ENCODE measurements at places on chromosomes 7 and 10.

DNA sequence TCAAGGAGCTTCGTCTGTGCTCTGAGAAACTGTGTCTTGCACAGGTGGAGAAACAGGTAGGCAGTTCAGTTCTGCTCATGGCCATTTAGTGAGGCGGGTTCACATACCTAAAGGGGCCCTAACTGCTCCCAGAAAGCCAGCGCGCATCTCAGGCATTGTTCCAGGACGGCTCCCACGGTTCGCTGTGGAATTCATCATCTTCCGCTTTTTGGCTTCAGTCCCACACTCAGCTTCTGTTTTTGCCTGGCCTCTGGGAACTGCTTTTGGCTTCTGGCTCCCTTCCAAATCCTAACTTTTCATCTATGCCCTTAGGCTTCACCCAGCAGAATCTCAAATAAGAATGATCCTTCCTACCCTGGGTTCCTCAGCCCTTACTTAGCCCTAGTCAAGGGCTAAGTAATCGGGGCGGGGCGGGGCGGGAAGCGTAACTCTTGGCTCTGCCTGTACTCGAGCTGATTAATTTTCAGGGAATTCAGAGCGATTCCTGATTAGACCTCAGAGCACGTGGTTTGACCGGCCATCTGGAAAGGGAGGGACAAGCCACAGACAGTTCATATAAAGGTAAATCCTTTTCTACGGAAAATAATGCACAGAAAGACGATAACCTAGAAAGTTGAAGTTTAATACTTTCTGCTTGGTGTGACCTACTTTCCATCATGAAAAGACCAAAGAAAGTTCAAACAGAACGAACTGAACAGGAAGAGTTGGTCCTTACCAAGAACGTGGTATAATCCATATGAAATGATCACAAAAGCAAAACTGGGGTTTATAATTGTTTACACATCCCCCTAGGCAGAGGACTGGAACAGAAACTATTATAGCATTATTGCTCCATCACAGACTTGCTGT, 105.7 kb downstream of the ST8SIA6 start:
- DNase-seq: no peak

DNA sequence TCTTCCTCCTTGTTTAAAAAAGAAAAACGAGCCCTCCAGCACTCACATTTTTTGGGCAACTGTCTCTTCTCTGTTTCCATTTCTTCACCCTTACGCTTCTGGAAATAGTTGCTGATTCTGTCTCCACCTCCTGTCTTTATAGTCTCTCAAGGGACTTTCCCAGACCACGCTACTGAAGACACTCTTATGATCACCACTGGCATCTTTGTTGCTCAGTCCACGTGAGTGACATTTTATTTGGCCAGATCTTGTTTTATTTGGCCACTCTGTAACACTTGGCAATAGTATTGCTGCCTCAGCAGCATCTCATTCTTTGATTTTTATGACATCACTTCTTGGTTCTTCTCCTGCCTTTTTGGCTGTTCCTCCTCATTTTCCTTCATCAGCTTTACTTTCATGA, 21.6 kb upstream of the NME8 start:
- DNase-seq: no peak

DNA sequence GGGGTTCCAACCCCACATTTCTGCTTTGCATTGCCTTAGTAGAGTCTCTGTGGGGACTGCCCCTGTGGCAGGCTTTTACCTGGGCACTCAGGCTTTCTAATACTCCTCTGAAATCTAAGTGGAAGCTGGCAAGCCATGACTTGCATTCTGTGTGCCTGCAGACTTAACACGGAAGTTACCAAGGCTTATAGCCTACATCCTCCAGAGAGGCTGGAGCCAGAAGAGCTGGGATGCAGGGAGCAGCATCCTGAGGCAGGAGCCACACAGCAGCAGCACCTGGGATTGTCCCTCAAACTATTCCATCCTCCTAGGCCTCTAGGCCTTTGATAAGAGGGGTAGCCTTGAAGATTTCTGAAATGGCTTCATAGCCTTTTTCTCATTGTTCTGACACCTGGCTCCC, 22.1 kb upstream of the ABCC2 start:
- no peak for DNase-seq

GRCh38 chr10:112299456-112299855, 16.3 kb downstream of the TECTB start:
- no peak for DNase-seq

GRCh38 chr10:117353684-117354083, 21.6 kb downstream of the PDZD8 start:
- DNase-seq: no peak

- DNase-seq: no peak
Measured at GRCh38 chr10:113447278-113447677, 105.6 kb upstream of the HABP2 start.

All from ACHN (cell line).